ENCODE measurements at places on chromosomes 12 and 14.

DNA sequence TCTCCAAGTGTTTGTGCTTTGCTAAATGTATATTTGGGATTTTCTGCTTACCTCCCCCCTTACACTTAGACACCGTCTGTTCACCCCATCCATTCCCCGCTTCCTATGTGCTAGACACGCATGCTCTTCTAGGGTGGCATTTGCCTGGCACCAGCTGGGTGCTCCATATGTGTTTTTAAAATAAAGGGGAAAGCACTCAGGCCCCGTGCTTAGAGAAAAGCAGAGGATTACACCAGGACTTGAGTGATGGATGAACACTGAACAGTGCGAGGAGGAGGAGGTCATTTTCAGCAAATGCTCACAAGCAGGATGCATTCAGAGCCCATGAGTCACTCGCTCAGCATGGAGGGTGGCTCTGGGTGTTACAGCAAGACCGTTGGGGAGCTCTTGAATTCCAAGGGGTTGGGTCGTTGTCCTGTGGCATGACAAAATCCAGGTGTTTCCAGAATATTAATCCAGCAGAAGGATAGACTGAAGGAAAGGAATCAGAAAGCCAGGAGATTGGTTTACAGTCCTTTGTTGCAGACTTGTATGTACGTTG, 2.9 kb upstream of the BDKRB1 start:
- DNase-seq = no peak

GRCh38 chr12:19025582-19025981, 104.0 kb upstream of the PLEKHA5 start:
- DNase-seq = no peak

DNA sequence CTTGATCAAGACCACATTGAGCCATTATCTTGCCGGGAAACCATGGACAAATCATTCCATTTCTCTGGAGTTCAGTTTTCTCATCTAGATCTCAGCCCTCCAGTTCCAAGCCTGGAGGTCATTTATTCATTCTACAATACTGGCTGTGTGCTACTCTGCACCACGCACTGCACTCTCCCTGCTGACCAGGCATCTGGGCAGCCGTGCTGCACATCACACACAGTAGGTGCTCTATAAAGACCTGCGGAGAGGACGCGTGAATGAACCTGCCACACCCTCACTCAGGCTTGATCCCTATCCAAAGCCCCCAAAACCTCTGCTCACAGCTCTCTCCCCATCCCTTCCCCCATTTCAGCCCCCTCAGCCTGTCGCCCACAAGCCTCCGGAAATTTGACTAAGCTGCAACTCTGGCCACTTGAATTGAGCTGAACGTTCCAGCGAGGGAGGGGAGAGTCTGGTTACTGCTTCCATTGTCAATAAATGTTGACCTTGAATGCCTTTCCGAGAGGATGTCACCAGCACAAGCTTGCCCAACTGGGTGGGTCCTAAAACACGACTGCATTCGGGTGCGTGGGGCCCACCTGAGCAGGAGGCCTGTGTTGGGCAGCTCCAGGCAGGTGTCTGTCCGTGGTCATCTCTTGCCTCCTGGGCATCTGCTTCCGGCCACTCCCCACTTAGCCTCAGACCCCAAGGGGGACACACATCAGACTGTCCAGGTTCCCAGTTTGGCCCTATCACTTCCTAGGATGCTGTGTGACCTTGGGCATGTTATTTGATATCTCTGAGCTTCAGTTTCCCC, 17.8 kb downstream of the FAIM2 start:
- no peak for DNase-seq

DNA sequence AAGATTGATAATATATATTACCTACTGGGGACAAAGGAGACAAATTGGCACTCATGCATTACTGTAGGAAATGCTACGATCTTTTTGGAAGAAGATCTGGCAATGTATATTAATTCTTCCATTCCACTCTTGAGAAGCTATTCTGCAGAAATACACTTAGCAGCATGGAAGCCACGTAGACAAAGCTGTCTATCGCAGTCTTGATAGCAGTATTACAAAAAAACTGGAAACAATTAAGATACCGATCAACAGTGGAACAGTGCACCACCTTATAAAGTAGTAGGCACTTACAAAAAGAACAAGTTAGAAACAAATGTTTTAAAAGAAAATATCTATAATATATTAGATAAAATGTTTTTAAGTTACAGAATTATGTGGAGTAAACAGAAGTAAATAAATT, 87.2 kb downstream of the ABCD2 start:
- no peak for DNase-seq

GRCh38 chr14:75543786-75544185, 21.5 kb downstream of the BATF start:
- DNase-seq = no peak

GRCh38 chr14:72610831-72611200, 283.1 kb downstream of the DPF3 start:
- no peak for DNase-seq

DNA sequence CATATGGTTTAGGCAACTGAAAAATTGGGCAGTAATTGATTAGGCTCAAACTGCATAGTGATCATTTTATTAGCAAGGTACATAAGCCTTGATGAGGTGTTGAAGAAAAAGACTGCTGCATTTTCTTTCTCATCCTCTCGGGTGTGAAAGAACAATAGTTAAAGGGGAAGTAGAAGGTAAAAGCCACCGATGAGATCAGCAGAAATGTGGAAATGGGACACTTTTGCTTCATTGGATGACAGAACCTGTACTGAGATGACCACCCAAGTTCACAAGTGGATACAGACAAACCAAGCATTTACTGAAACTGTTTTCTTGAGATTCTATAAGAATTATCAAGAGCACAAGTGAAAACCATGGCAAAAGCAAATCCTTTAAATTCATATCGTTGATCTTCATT, 184.0 kb downstream of the TMX1 start:
- no peak for DNase-seq
